ENCODE measurements at places on chromosomes 7 and 10.

- DNase-seq: no peak
Observed at GRCh38 chr10:31906039-31906438, 22.6 kb downstream of the ARHGAP12 start.

- DNase-seq: no peak
Observed at GRCh38 chr7:158589653-158590052, 2.0 kb upstream of the PTPRN2 start.

- no peak for DNase-seq
Observed at GRCh38 chr10:70693619-70694335, 21.5 kb downstream of the ADAMTS14 start.

DNA sequence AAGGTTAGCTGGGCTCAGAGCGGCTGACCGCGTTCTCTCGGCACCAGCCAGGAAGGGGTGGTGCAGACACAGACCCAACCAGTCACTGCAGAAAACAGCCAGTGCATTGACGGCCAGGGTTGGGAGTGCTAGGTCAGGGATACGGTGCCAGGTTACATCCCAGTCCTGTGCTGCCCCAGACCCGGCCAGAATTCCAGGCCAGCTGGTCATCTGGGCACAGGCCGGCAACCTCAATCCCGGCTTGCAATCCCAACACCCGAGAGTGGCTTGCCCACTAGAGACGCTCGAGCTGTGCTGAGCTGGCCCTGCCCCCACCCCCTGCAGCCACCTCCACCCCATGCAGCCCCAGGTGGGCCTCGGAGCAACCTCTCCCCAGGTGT lies 3.8 kb downstream of the PRAP1 start:
- DNase-seq: no peak

DNA sequence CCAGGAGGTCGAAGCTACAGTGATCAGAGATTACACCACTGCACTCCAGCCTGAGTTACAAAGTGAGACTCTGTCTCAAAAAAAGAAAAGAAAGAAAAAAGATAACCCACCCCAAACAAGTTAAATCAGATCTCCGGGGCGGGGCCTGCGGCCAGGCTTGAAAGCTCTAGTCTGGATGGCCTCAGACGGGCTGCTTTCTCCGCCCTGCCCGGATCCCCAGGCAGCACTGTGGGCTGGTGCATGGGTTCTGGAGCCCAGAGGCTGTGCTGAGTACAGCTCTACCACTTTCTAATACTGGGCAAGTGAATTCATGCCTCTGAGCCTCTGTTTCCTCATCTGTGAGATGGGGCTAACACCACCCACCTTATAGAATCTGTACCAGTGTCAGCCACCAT lies 83.7 kb downstream of the ZMIZ1 start:
- no peak for DNase-seq

- DNase-seq: no peak
Observed at GRCh38 chr10:121927318-121927840, 452 bp downstream of the ATE1 start.

DNA sequence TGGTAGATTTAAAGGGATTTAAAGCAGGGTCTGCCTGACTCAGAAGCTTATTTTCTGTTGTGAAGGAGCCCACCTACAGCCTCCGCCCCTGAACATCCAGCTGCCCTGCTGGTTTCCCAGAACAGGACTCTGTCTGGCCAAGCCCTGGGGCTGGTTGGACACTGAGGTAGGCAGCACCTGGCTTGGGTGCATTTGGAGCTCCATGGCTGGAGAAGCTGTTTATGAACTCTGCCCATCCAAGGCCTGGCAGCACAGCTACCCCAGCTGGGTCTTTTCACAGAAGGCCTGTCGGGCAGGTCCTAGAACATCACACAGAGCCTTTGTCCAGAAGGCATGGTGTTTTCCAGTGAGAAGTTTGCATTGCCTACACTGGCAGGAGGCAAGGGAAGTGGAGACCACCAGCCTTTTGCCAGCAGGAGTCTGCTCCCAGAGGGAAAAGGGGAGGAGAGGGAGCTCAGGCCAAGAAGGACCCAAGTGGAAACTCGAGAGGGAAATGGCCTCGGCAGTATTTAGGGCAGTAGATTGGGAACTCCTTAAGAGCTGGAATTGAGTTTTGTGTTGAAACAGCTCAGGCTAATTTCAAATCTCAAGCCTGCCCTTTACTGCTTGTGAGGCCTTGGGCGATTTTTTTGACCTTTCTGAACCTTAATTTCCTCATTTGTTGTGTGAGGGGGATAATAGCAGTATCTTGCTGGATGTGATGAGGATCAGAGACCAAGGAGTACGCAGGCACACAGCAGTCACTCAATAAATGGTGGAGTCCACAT lies 12.3 kb upstream of the PDCD4 start:
- no peak for DNase-seq
